WTC11 (cell line): ENCODE measurements at places on chromosomes 2 and 18. TPM values are rescaled to one million over a fixed set of nuclear protein-coding genes. Genes with fewer than 3 reads are reported as not detected.

DNA sequence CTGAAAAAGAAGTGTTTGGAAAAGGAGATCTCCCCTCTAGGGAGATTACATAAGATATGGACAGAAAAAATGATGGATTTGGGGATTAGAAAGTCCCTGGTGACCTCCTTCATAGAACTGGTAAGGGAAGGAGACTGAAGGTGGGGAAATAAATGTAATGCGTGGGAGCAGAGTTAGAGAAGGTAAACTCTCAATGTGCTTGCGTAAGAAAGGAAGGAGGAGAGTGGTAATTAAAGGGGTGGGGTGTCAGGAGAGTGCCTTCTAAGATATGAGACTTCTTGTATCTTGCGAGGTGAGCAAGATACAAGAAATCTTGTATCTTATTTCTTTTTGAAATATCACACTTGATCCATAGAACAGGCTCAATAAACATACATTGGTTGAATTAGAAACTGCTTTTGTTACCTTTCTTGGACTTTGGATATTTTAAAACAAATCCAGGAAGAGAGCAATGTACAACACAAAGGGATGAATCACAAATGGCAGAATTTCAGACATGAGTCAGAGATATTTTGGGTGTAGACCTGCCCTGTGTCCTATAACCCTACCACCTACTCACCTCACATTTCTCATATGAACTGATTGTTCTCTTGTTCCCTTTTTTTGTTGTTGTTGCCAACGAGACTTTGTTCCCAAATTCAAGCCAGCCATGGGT is 342.4 kb downstream of the INSIG2 start:
- DNase-seq, result no peak

- DNase-seq, result no peak
Observed at GRCh38 chr2:152047824-152048471, 50.9 kb downstream of the CACNB4 start.

GRCh38 chr2:98541906-98542305 is 66.4 kb downstream of the COA5 start:
- DNase-seq, result no peak

DNA sequence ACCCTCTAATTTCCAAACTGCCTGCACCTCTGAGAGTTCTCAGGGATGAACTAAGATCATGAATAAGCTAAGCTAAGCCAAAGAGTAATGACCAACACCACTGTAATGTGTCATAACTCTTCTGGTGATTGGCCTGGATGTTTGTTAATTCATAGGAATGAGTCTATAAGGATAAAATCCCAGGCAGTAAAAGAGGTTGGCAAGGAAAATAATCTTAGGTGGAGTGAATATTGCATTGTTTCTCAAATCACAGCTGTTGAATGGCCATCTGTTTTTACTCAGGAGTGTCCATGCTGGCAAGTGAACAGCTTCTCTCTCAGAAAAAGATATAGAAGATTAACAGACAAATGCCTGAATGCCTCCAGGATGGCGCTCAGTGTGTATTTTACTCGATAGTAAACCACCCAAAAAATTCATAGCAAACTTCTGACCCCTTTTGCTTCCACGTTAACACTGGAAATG is 60.8 kb upstream of the GLS start:
- DNase-seq, result no peak

DNA sequence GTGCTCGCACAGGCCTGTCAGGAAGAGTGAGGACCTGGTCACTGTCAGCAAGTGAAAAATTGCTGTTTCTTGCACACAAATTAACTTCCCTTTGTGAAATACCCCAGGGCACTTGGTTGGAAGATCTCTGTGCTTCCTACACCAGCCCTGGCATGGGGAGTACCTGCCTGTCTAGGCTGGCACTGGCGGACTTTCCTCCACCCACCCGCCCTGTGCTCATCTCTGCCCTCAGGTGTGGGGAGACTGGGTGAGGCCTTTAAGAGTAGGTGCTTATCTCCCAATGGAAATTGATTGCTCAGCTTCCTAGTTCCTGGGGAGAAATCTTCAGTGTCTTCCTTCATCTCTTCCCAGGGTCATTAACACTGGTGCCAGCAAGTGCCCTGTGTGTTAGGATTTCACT is 42.1 kb downstream of the IMPA2 start:
- no peak for DNase-seq

DNA sequence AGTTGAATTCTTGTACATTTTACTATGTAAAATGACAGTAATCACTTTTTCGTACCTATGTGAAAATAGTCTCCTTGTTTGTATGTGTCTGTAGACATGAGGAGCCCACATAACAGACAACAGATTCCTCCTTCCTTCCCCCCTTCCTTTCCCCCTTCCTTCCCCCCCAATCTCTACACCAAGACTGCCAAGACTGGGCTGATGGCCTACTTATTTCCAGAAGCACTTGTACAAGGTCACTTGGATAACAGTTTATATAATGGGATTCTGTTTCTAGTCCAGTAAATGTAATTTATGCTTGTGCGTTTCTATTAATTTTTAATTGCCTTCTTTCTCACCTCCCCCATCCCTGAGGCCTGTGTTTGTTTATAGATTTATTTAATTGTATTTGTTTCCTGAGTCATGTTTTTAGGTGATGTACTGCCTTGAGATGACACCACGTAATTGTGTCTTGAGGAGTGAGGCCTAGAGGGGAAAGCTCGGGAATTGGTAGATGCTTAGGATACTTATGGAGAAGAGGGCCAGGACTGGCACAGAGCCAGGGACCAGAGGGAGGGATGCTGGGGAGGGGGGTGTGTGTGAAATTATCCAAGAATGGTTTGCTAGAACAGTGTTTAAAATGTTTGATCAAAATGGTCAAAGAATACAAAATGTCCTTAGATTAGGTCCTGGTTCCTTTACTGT is 12.3 kb downstream of the B3GNT2 start:
- no peak for DNase-seq

DNA sequence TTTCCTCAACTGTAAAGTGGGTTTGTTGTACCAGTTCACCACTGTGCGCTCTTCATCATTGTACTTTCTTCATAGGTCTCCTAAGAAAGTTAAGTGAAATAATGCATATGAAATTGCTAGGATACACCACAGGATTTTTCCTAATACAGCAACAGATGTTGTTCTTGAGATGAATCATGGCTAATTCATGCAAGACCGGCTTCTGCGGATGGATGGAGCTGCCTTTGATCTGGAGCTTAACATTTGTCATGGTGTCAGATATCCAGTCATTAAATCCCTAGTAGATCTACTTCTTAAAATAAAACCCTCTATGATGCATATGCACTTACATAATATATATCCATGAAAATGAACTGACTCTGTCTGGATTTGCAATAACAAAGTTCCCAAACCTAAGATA is 114.1 kb downstream of the COL6A3 start:
- no peak for DNase-seq

DNA sequence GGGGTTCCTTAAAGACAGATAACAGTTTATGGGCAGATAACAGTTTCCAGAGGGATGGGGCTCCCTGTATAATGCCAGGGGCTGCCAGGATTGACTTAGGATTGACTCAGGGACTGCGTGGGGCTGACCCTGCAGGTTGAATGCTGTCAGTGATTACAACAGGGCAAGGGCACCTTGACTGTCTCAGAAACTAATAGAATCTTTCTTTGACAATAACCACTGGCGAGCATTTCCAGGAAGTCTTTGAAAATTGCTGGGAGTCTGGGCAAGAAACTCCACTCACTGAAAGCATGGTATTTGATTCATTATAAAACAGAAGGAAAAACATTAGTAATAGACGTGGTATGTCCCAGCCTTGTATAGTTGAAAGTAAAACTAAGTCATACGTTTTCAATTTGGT is 101.0 kb downstream of the GPD2 start:
- DNase-seq, result no peak

The APLF gene
- 2.7 to 4.0 TPM (median 3.9 TPM) in 3 replicates for total RNA-seq

The SEPTIN10 gene
- 86.8 to 92.1 TPM (median 90.1 TPM) in 3 replicates for total RNA-seq

The ALPG gene
- 0.94 to 1.3 TPM (median 1.2 TPM) in 3 replicates for total RNA-seq
